ENCODE measurements at places on chromosomes 1 and 21.
A peak's percentile ranks its signal among the peaks of the same experiment; 100 is the strongest.

GRCh38 chr21:34743831-34744230, 75.0 kb downstream of the CLIC6 start:
- DNase-seq: peak; percentile 88

- no peak for DNase-seq
Observed at GRCh38 chr1:161731241-161731640, 9.9 kb downstream of the FCRLB start.

DNA sequence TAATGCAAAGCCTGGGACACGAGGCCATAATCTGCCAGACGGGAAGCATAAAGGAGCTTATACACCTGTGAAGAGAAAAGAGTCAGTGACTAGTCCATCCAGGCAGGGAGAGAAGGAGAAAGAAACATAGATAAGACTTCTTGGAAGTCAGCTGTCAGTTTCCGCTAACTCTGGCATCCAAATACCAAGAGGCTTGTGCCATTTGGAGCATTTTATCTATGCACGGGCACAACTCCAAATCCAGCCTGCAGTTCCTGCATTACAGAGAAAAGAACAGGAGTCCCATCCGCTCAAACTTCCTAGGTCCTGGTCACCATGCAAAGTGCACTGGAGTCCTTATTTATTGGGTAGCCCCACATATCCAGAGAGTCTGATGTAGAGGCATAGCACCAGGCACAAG, 27.9 kb downstream of the SEC16B start:
- DNase-seq: no peak

DNA sequence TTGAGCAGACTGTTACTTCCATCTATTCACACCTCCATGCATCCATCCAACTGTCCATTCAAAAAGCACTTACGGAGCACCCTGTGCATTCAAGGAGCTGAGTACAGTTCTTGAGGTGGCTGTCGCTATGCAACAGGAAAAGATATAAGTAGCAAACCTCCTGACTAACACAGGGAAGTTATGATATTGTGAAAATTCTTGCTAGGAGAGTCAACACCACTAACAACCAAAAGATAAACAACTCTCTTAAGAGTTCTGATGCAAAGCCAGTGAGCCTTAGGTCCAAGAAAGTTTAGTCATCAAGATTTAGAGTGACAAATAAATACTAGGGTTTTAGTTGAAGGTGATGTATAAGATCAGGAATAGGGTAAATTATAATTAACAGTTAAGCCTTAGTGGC, 44.5 kb upstream of the TRIM45 start:
- DNase-seq: peak; percentile 63

Measured in AG09309 (cell line).